ENCODE measurements at places on chromosomes 1 and 21.

DNA sequence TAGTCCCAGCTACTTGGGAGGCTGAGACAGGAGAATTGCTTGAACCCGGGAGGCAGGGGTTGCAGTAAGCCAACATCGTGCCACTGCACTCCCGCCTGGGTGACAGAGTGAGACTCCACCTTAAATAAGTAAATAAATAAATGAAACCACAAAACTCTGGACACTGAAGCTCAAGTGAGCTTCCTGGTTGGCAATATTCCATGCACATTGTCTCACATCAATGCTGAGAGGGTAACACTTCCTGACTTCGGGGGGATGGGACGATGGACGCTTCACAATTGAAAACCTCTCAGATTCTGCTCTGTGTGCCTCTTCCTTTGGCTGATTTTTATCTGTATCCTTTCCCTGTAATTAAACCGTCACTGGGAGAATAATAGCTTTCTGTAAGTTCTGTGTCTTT lies 70.0 kb upstream of the ZNF644 start:
- DNase-seq, result no peak

DNA sequence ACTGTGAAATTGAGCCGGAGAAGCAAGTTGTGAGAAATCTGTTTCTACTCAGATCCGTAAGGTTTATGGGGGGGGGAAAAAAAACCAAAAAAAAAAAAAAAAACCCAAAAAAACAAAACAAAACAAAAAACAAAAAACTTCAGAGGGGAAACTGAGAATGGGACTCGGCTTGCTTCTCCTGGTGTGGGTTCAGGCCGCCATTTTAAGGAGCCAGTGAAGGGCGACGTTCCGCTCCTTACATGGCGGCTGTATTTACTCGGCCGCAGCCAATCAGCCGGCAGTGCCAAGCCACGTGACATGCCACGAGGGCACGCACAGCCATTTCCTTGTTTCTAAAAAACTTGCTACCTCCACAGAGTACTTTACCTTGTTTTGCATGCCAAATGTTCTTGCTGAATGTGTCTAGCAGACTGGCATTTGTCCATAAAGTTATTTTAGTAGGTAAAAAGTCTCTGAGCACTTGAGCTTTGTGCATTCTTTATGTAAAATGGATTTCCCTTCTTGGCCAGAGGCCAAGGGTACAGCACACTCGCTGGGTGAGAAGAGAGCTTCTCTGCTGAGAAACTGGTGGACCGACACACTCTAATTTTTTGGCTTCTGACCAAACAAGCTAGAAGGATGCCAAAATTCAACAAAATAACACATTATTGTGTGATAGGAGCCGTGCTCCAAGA lies 101.8 kb downstream of the NFIA start:
- no peak for DNase-seq

- no peak for DNase-seq
These were observed 9.4 kb upstream of the NHLH1 start for GRCh38 chr1:160357286-160358002.

DNA sequence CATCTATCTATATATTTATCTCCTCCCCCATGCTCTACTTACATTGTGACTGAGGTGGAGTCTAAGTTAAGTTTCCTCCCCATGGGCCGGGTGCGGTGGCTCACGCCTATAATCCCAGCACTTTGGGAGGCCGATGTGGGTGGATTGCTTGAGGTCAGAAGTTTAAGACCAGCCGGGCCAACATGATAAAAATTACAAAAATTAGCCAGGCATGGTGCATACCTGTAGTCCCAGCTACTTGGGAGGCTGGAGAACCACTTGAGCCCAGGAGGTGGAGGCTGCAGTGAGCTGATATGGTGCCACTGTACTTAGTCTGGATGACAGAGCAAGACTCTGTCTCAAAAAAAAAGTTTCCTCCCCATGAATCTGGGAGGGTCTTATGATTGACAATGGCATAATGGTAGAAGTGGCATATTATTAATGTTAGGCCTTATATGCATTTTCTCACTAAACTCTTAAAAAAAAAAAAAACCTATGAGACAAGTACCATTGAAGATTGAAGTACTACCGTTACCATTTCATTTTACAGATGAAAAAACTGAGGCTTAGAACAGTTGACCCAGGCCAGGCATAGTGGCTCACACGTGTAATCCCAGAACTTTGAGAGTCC lies 11.2 kb downstream of the F11R start:
- DNase-seq, result no peak

- no peak for DNase-seq
These were observed 52.5 kb downstream of the LRRC8D start for GRCh38 chr1:89873288-89873687.

GRCh38 chr1:232932486-232933425 lies 17.7 kb upstream of the NTPCR start:
- DNase-seq, result no peak

- no peak for DNase-seq
These were observed 44.6 kb downstream of the ZFYVE9 start for GRCh38 chr1:52186449-52186848.

DNA sequence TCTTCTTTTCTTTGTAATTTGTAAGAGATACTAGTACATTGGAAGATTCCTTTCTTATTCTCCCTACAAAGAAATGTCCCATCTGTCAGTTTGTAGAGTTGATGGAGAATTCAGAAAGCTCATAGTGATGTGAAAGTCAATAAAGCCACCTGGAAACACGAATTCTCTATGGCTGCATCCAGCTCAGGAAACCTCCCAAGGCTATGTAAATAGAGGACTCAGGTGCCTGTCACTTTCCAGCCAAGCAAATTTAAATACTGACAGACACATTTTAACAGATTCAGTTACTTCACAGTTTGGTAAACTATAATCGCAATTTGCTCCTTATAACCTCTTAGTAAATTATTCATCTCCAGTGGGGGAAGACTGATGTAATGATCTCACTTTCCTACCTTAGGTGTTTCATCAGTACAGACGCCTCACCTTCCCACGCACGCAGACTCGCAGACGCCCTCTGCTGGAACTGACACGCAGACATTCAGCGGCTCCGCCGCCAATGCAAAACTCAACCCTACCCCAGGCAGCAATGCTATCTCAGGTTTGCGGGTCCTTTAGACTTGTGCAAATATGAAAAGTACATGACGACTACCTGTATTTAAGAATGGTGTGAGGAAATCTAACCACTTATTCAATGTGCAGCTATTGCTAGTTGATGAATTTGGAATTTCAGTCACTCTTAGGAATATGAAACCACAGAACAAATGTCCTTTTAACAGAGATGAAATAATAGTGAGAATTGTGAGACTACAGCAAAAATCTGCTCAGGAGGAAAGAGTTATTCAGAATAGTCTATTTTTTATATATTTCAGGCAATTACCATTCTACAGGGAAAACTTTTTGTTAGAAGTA lies 60.6 kb downstream of the PTPRC start:
- DNase-seq, result peak; percentile 7

- DNase-seq, result no peak
These were observed 162.2 kb downstream of the PLXNA2 start for GRCh38 chr1:208081972-208082371.

DNA sequence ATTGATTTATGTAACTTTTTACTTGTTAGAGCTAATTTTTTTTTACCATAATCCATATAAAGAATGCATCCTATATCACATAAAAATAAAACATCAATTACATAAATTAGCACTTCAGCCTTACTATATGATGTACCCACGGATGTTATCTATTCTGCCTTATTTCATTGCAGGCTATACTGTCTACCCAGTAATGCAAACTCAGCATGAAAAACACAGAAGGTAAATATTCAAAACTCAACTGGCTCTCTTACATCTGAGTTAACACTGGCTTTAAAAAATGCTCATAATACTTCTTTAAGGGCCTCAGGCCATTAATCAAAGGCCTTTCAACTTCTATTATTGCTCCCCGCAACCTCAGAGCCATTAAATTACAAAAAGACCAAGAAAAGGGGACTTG lies 65.8 kb downstream of the AHCTF1 start:
- DNase-seq, result no peak
